ENCODE measurements at places on chromosomes 3 and 15. TPM values are rescaled to one million over a fixed set of nuclear protein-coding genes. Genes with fewer than 3 reads are reported as not detected.
A peak's percentile ranks its signal among the peaks of the same experiment; 100 is the strongest.

The DGKG gene
- 1.7 TPM for total RNA-seq

DNA sequence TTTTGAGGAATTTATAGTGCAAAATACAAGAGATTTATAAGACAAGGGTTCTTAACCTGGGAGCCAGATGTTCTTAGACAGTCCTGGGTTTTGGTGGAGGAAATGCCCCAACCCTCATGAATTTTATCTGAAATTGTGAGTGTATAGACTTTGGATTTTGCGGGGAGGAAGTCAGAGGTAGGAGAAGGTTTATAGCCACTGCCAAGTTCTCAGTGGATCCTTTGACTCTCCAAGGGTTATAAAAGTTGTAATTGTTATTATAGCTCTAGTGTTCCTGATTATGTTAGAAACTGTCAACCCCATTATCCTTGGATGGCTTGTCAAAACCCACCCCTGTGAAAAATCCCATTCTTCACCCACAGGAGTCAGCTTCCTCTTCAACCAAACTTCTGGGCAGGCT, 183.6 kb downstream of the LRTM1 start:
- H3K36me3 ChIP-seq, result no peaks in the 10 kb centered on the region
- no peak overlapping the region for H3K27ac ChIP-seq

The CLDN18 gene
- not detected for total RNA-seq

- H3K36me3 ChIP-seq, result peaks cover 7% of the 10 kb centered on the region
- no peak for DNase-seq
- no peaks in the 10 kb centered on the region for H3K27me3 ChIP-seq
- H3K27ac ChIP-seq, result peak overlapping the region; percentile 22
- no peak overlapping the region for H3K4me3 ChIP-seq
These were observed 1.9 kb downstream of the SHISA5 start for GRCh38 chr3:48502121-48502520.

The PLSCR2 gene
- total RNA-seq, result not detected

- DNase-seq, result no peak
- peaks cover 4% of the 10 kb centered on the region for H3K27me3 ChIP-seq
These were observed 245.2 kb upstream of the ARPP21 start for GRCh38 chr3:35393901-35394799.

The EOMES gene
- total RNA-seq, result not detected

The SLC9C1 gene
- total RNA-seq, result not detected

- H3K4me1 ChIP-seq, result peaks cover 39% of the 10 kb centered on the region
- H3K27me3 ChIP-seq, result no peaks in the 10 kb centered on the region
- DNase-seq, result no peak
- H3K4me3 ChIP-seq, result no peak overlapping the region
These were observed 286.9 kb upstream of the TBL1XR1 start for GRCh38 chr3:177484206-177484605.

The GNAT1 gene
- total RNA-seq, result not detected

The TRIM42 gene
- total RNA-seq, result not detected

DNA sequence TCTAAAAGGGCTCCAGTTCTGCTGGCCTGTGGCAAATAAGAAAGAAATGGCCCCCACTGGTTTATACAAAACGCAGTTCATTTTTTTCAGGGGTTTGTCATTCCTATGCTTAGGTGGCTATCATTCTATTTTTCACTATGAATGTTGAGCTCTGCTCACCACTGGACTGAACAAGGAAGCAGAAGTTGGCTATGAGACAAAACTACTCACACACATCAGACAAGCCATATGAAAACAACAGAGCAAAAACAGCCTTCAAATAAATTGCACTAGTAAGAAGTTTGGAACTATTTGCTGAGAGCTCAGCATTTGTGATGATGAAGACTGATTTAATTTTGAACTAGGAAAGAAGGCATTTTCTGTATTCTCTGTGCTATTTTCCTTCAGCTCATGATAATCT, 328.5 kb downstream of the MECOM start:
- H3K27me3 ChIP-seq, result no peaks in the 10 kb centered on the region
- no peak for DNase-seq
- H3K4me3 ChIP-seq, result no peak overlapping the region
- H3K27ac ChIP-seq, result no peak overlapping the region
- no peaks in the 10 kb centered on the region for H3K36me3 ChIP-seq
- H3K4me1 ChIP-seq, result no peaks in the 10 kb centered on the region

The SLC35G2 gene
- 3.8 TPM for total RNA-seq

The OXTR gene
- 48.8 TPM for total RNA-seq

The A4GNT gene
- not detected for total RNA-seq

DNA sequence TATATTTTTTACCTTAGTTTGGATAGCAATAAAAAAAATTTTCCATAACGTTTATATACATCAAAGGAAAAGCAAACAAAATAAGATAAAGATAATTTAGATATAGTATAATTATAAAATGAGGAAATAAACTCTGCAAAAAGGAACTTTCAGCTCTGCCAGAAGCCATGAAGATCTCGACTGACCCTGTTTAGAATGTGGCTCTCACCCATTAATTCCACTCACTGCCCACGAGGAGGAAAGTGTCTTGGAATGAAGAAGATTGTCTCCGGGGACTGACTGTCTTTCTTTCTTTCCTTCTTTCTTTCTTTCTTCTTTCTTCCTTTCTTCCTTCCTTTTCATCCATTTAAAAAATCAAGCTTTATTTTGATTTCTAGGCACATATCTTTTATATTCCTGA, 20.1 kb upstream of the PRR20G start:
- H3K4me1 ChIP-seq, result no peaks in the 10 kb centered on the region
- H3K27ac ChIP-seq, result no peak overlapping the region
- DNase-seq, result no peak
- no peak overlapping the region for H3K4me3 ChIP-seq

DNA sequence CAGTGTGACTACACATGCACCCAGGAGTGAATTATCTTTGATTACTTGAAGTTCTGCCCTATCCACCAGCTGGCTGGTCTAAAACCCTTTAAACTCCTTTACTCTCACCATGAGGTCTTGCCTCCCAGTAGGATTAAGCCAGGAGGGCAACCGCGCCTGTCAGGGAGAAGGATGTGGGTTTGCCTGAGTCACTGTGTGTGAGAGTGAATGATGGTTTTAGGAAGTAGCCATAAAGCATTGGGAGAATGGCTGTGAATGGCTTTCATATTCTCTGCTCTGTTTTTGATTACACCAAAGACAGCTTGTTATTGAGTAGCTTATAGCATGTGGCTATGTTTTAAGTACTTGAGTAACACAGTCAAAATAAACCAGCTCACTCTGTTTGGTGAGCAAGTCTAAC, 637.7 kb upstream of the TBL1XR1 start:
- H3K4me1 ChIP-seq, result peaks cover 70% of the 10 kb centered on the region
- no peaks in the 10 kb centered on the region for H3K27me3 ChIP-seq
- peak overlapping the region; percentile 89 for H3K27ac ChIP-seq
- H3K4me3 ChIP-seq, result no peak overlapping the region
- DNase-seq, result no peak
- H3K36me3 ChIP-seq, result peaks cover 4% of the 10 kb centered on the region

The CLDND1 gene
- total RNA-seq, result 100.0 TPM

The HCLS1 gene
- 0.82 TPM for total RNA-seq

The TMEM158 gene
- 6.9 TPM for total RNA-seq

GRCh38 chr3:134922866-134923265, 127.8 kb downstream of the EPHB1 start:
- H3K36me3 ChIP-seq, result no peaks in the 10 kb centered on the region
- H3K4me3 ChIP-seq, result no peak overlapping the region
- no peaks in the 10 kb centered on the region for H3K4me1 ChIP-seq
- DNase-seq, result no peak
- no peaks in the 10 kb centered on the region for H3K27me3 ChIP-seq
- H3K27ac ChIP-seq, result no peak overlapping the region

DNA sequence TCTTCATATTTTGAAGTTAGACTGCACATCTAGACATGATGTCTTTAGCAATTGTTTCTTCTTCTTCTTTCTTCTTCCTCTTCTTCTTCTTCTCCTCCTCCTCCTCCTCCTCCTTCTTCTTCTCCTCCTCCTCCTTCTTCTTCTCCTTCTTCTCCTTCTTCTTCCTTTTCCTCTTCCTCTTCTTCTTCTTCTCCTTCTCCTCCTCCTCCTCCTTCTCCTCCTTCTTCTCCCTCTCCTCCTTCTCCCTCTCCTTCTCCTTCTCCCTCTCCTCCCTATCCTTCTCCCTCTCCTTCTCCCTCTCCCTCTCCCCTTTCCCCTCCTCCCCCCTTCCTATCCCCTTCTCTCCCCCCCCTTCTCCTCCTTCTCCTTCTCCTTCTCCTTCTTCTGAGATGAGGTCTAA, 21.9 kb downstream of the TCF12 start:
- H3K4me3 ChIP-seq, result no peak overlapping the region
- no peaks in the 10 kb centered on the region for H3K27me3 ChIP-seq
- DNase-seq, result no peak

DNA sequence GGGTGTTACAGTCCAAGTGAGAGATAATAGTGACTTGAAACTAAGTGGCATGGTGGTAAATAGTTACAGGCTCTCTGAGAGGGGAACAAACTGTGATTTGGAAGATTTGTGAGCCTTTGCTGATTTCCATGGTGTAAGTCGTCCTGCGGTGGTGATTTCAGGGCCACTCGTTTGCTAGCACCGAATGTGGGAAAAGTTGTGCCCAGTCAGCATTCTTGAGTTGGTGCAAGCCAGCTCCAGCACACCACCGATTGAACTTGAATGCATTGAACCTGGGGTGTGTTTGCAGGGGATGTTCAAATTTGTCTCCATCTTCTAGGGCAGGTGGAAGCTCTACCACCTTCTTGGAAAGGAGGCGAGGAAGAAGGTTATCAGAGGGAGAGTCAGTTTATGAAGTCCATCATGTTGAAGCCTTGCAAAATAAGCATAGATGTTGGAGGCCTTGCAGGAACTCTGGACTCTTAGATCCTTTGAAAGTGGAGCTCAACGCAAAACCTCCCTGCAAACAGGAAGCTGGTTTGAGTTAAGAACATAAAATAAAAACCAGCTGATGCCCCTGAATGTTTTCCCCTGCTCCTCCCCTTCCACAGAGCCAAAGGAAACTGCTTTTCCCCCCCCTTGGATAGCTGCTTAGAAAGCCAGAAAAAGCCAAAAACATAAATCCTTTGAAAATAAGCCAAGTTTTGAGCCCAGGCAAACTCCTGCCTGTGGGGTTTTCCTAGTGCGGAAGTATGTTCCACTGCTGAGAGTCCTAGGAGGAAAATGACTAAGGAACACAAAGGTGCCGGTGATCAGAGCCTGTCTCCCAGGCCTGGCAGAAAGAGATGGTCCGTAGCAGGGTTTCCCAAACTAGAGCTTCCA, 21.9 kb downstream of the MAPKBP1 start:
- peak overlapping the region; percentile 70 for H3K27ac ChIP-seq
- peaks cover 14% of the 10 kb centered on the region for H3K36me3 ChIP-seq
- DNase-seq, result no peak
- H3K4me3 ChIP-seq, result no peak overlapping the region

DNA sequence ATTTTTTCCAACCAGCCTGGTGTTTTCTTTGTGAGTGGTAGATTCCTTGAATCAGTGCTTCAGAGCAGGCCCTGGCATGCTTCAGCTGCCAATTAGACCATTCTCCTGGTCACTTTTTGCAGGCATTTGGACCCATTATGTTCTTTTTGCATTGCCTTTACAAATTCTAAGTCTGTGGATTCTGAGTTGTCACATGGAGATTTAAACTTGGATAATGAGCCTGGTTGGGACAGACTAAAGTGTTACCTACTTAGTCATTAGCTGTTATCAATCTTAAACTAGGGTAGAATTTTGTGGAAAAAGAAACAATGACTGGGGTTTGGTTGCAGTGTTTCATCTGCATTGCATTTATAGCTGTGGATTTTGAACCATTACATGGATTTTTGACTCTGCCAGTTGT, 40.6 kb downstream of the ARHGEF26 start:
- DNase-seq, result no peak
- H3K4me3 ChIP-seq, result no peak overlapping the region
- H3K27me3 ChIP-seq, result no peaks in the 10 kb centered on the region
- peaks cover 5% of the 10 kb centered on the region for H3K4me1 ChIP-seq
- no peak overlapping the region for H3K27ac ChIP-seq

The FAM81A gene
- 0.54 TPM for total RNA-seq

- no peak for DNase-seq
- H3K4me3 ChIP-seq, result no peak overlapping the region
- peaks cover 23% of the 10 kb centered on the region for H3K36me3 ChIP-seq
These were observed 17.2 kb downstream of the RAD18 start for GRCh38 chr3:8945890-8946600.

GRCh38 chr15:82750831-82751180, 41.1 kb upstream of the AP3B2 start:
- H3K4me3 ChIP-seq, result peak overlapping the region; percentile 96
- peaks cover 31% of the 10 kb centered on the region for H3K4me1 ChIP-seq
- H3K27me3 ChIP-seq, result no peaks in the 10 kb centered on the region
- peaks cover 12% of the 10 kb centered on the region for H3K36me3 ChIP-seq

The CLSTN2 gene
- total RNA-seq, result 63.7 TPM

DNA sequence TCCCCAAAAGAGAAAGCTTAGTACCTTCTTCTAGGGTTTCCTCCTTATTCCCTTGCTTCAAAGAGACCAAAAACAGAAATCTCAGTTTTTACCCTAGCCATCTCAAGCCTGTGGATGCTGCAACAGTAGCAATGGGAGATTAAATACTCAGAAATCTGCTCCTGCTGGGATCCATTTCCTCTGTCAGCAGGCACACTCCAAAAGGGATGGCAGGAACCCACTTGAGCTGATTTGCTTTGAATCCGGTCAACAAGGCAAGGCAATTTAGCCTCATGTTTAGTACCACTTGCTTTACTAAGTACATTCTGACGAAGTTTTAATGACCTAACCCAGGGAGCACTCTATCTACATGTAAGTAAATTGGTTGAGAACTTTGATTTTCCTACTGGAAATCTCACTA, 590.0 kb upstream of the ADAMTS9 start:
- no peak overlapping the region for H3K27ac ChIP-seq
- DNase-seq, result no peak
- H3K27me3 ChIP-seq, result peaks cover 18% of the 10 kb centered on the region
- H3K4me3 ChIP-seq, result no peak overlapping the region
- peaks cover 2% of the 10 kb centered on the region for H3K36me3 ChIP-seq
- no peaks in the 10 kb centered on the region for H3K4me1 ChIP-seq

DNA sequence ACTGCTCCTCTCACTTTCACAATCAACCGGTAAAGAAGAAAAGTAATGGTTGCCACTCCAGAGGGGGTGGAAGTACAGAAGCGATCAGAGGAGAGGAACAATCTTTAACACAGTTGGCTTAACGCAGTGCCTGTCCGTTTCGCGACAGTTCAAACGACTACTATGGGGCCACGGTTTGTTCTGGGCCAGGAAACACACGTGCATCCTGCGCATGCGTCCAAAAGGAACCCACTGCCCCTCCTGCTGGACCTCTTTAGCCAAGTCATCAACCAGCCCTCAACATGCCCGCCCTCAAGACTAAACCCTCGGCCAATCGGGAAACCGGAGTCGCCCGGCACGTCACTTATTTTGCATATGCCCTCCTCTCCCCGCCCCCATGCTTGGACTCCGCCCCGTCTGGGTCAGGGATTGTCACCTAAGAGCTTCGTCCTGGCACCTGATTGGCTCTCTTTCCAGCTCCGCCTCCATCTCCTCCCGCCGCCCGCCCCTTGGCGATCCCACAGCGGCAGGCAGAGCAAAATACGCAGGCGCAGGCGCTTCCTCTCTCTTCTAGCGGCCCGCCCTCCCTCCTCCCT, 345 bp upstream of the CDV3 start:
- H3K27me3 ChIP-seq, result no peaks in the 10 kb centered on the region
- DNase-seq, result peak; percentile 100
- H3K36me3 ChIP-seq, result peaks cover 17% of the 10 kb centered on the region

The HEMK1 gene
- total RNA-seq, result 15.1 TPM

- no peak overlapping the region for H3K27ac ChIP-seq
- no peak for DNase-seq
- H3K4me1 ChIP-seq, result no peaks in the 10 kb centered on the region
- no peaks in the 10 kb centered on the region for H3K36me3 ChIP-seq
- no peak overlapping the region for H3K4me3 ChIP-seq
These were observed 82.9 kb upstream of the BOC start for GRCh38 chr3:113128386-113129015.
